Activated T-helper 1 cell treated with anti-CD3 and anti-CD28 coated beads, Interleukin-12 subunit alpha, Interleukin-12 subunit beta, Interleukin-2, Interleukin-4 antibody, amounts not matched to agents 30 ng/mL and 10 ng/mL and 1 ng/mL, durations not matched to agents 14 hours and 24 hours and 36 hours (primary cell): ENCODE measurements at places on chromosomes 1 and 21.
A peak's percentile ranks its signal among the peaks of the same experiment; 100 is the strongest.

DNA sequence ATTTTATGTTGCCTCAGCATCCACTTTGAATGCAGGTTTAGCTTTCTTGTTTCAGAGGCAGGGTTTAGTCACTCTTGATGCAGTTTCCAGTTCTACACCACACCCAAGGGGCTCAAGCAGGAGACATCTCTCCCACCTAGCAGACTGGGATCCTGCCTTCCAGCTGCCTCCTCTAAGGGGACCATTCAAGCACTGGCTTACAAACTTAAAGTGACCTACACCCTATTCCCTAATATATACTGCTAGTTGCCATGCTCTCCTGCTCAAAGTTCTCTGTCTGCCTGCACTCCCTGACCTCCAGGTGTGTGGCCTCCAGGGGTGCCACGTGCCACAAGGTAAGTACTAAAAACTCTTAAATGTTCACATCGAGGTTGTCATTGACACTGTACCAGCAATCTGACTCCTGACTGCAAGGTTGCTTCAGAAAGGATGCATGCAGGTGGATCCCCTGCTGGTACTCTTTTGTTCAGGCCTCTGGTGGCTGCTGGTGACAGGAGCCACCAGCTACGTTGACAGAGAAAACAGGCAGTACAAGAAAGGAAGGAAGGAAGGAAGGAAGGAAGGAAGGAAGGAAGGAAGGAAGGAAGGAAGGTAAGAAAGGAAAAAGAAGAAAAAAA, 185.9 kb downstream of the COQ8A start:
- no peak for DNase-seq

- no peak for DNase-seq
Observed at GRCh38 chr1:211741788-211742187, 66.4 kb upstream of the NEK2 start.

- DNase-seq, result peak; percentile 55
Observed at GRCh38 chr1:145690587-145691558, 16.3 kb downstream of the PDZK1 start.

GRCh38 chr1:27018316-27018715, 5.7 kb upstream of the TENT5B start:
- no peak for DNase-seq

DNA sequence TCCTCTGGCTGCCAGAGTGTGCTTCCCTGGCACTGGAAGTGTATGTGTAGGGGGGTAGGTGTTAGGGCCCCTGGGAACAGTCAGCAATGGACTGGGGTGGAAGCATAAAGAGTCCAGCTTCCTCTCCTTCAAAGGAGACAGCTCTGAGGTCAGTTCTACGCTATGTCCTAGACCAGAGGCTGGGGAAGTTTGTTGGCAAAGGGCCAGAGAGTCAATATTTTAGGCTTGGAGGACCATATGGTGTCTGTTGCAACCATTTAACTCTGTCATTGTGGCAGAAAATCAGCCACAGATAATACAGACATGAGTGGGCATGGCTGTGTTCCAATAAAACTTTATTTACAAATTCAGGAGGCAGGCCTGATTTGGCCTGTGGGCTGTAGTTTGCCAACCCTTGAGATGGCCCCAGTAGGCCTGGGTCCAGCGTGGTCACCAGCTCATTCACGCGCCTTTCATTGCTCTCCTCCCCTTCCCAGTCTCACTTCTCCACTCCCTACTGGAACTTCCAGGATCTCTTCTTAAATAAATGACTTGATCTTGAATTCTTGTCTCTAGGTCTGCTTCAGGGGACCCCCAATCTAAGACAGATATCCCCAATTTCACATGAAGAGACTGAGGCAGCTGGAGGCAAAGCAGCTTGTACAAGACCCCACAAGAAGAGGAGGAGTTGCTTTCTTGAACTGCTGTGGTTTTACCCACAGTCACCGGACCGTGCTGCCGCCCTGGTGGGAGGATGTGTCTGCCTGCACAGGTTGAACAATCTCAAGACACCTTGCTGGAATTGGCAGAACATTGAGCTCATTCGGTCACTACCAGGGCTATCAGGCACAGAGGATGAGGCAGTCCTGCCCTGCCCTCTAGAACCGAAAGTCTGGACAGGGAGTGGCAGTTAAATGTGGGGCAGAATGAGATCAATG, 162.4 kb upstream of the POU3F1 start:
- no peak for DNase-seq

DNA sequence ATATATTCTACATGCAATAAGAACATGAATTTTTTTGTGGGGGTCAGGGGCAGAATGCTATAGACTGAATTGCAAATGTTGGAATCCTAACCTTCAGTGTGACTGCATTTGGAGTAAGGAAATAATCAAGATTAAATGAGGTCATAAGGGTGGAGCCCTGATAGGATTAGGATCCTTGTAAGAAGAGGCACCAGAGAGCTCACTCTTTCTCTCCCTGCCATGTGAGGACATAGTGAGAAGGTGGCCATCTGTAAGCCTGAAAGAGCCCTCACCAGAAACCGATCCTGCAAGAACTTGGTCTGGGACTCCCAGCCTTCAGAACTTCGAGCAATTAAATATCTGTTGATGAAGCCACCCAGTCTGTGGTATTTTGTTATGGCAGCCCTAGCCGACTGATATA, 70.3 kb upstream of the SOX13 start:
- DNase-seq, result no peak

GRCh38 chr1:9589144-9589718, 520 bp downstream of the TMEM201 start:
- DNase-seq, result peak; percentile 33

- no peak for DNase-seq
Observed at GRCh38 chr1:207284209-207284897, 37.1 kb upstream of the CD55 start.

GRCh38 chr1:41240781-41241353, 1.2 kb downstream of the SCMH1 start:
- no peak for DNase-seq

- DNase-seq, result no peak
Observed at GRCh38 chr1:244296003-244296402, 155.7 kb downstream of the ADSS2 start.

GRCh38 chr21:43842742-43843141, 22.3 kb upstream of the AGPAT3 start:
- no peak for DNase-seq

DNA sequence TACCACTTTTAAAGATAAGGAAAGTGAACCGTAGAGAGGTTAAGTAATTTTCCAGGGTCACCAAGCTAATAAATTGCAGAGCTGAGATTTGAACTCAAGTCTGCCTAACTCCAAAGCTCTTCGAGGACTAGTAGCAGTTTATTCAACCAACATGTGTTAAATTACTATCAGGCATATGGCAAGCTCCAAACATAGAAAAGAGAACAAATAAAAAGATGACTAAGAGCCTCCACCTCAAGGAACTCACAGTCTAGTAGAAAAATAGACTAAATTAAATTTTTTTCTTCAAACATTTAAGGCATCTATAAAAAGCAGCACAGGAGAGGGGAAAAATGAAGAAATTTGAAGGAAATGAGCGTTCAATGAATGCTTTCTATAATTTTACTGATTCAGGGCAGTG, 22.2 kb downstream of the SLC9C2 start:
- DNase-seq, result no peak

DNA sequence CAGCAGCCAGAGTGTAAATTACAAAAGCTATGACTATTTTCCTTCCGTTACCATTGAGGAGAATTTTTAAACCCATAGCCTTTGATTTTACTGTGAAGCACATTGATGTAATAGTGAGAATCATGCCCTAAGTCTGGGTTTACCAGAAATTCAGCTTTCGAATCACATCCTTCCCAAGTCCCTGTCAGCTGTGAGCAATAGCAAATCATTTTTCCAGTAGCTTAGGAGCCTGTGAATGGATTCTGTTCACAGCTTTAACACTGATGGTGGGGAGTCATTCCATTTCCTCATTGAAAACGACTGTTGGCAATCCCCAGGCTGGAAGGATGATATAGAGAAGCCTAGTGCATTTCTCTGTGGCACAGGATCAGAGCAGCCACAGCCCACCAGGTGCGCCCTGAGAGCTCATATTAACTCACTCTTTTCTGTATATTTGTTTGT, 82.2 kb upstream of the C1orf105 start:
- DNase-seq, result peak; percentile 6

DNA sequence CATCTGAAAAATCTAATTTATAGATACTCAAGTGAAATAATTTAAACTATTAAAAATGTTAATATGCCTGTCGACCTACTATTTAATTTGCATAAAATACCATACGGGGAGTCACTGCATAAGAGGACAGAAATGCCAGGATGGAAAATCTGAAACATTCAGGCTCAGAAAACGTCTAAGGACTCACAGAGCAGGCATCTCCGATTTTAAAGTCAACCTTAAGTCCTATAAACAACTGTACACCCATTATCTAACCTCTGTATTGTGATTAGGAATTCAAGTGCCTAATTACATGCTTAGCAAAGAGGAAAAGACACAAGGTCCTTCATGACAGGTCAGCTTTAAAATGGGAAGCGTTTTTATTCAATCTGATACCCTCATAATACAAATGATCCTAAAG, 49.2 kb downstream of the ZBTB18 start:
- DNase-seq, result no peak

- DNase-seq, result no peak
Observed at GRCh38 chr1:234709473-234710228, 99.7 kb upstream of the IRF2BP2 start.

DNA sequence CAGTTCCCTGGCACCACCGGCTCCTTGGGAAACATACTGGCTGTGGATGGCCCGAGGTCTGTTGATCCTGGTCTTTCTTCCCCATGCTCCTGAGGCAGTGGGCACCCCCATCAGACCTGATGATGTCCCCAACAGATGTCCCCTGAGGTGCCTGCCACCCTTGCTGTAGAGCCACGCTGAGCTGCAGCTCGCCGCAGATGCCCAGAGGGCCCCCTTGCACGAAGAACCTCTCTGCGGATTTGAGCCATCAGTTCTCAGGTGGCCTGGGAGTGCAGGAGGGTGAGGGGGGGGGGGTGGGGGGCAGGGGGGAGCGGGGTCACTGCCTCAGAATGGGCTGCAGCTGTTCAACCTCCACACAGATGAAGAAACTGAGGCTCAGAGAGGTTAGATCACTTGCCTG, 60.9 kb downstream of the GLIS1 start:
- no peak for DNase-seq

- DNase-seq, result no peak
Observed at GRCh38 chr1:18200136-18200717, 92.6 kb downstream of the IGSF21 start.

GRCh38 chr1:239930686-239931262, 160.9 kb upstream of the FMN2 start:
- no peak for DNase-seq

GRCh38 chr1:68201546-68202238, 30.6 kb downstream of the WLS start:
- no peak for DNase-seq

DNA sequence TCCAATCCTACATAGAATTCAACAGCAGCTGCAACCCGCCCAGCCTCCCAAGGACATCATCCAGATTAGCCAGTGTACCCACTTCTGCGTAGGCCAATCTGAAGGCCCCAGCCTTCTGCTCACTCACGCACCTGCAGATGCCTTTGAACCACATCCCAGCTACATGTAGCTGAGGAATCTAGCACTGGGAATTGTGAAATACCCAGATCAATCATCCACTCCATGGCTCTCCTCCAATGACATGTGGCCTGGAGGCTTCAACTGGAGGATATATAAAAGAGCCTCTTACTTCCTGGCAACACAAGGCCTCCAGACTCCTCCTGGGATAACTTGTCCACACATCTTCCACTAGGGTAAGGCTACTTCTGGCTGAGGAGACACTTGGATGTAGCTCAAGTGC, at the start of gene LCE6A:
Gene LCE6A, plus strand, starts transcription at position 301 of the 400 bp plus-strand sequence. CDS start 665 bp downstream, outside the sequence.
- no peak for DNase-seq

- DNase-seq, result no peak
Observed at GRCh38 chr1:66439031-66439740, 94.8 kb upstream of the SGIP1 start.

DNA sequence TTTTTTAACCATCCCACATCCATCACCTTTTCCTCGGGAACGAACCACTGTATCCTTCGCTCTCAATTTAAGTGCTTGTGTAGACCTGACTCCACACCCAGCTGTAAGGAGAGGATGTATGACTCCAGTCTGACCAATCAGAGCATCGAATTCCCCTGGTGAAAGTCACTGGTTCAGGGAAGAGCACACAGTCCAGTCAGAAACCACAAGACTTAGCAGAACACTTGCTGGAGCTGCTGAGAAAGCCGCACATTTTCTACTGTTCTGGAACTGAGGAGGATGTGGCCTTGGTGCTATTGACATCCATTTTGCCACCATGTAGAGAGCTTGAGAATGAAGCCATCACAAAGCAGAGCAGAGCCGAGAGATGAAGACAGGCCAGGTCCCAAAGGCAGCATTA, 59.9 kb upstream of the CNN3 start:
- DNase-seq, result no peak

DNA sequence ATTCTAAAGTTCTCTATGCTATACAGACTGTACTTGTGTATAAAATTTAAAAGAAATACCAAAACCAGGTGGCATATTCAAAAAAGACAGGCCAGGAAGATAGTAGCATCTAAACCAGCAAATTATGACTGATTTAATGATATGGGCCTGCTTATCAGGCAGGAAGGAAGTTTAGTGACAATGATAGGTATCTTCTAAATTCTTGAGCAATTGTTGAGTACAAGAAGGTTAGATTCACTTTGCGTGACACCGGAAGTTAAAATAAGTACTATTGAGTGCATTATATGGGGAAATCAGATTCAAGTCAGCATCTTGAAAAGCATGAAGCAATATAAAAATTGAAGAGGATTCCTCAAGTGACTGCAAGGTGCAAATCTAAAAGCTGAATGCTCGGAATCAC, 186.8 kb upstream of the RGS18 start:
- no peak for DNase-seq

DNA sequence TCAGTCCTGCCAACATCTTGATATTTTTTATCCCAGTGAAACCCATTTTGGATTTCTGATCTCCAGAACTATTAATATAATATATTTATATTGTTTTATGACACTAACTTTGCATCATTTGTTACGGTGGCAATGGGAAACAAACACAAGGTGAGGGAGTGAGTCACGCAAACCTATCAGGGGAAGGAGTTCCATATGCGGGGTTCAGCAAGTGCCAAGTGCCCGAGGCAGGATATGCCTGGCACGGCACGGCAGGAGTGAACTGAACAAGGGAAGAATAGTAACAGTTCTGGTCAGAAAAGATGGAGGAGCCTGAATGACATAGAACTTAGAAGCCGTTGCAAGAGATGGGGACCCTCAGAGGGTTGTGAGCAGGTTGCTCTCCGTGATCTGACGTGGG, 7.7 kb upstream of the IL10RB start:
- DNase-seq, result no peak

- DNase-seq, result no peak
Observed at GRCh38 chr1:175808573-175808972, 65.2 kb upstream of the TNR start.

DNA sequence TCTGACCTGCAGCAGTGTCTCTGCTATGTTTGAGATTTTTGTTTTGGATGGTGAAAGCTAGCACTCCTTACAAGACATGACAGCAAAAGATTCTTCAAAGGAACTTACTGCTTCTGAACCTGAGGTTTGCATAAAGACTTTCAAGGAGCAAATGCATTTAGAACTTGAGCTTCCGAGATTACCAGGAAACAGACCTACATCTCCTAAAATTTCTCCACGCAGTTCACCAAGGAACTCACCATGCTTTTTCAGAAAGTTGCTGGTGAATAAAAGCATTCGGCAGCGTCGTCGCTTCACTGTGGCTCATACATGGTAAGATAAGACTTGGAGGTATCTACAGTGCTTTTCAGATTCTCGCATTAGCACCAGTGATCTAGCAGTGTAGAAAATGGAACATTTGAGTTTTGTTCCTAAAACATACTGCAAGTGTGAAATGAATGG, 200.2 kb downstream of the PDE4B start:
- no peak for DNase-seq
